Posterior vena cava (tissue), 2 donors: ENCODE measurements at places on chromosomes 11 and 22. TPM values are rescaled to one million over a fixed set of nuclear protein-coding genes. Genes with fewer than 3 reads are reported as not detected.
A peak's percentile ranks its signal among the peaks of the same experiment; 100 is the strongest.

Gene OR2AG1
- total RNA-seq, result not detected

Gene IGSF22
- total RNA-seq, result not detected

DNA sequence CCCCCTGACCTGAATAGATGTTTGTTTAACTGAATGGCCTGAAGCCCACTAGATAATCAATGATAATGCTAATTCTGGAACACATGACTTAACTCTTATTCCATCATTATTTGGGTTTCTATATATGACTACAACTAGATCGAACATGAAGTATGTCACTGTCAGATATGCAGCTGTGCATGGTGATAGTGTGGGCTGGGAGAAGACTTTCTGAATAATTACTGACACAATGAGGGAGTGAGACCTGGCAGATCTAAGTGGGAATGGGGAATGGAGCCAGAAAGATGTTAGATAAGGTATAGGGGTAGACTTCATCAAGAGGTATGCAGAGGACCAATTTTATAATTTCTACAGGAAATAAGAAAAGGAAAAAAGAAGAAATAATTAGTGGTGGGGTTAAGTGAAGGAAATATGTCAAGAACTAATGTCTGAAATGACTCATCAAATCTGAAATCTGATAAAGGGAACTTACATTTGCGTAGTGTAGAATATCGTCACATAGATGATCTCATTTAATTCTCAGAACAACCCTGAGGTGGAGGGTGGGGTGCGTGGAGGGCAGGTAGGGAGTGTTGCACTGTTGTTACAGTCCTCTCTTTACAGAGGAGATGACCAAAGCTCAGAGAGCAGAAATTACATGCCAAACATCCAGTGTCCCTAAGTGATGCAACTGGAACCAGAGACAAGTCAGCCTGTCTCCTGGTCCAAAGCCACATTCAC lies 68.2 kb upstream of the EED start:
- no peak for DNase-seq

DNA sequence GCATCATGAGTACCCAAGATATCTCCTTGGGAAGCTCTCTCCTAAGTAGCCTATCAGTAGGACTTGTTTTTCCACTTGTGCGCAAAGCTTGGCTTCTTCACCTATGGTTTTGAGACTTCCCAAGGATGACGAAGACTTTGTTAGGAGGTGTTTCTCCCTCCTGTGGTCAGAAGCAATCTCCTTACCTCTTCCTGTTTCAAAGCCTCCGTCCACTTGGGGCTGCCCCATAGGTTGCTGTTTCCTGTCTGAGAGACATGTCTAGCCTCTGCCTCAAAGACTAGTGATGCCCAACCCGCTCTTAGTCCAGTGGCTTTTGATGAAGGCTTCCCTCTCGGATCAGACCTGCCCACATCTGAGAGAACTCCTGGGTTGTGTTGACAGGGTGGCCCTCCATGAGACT lies 92.9 kb downstream of the TRAF6 start:
- DNase-seq, result no peak

DNA sequence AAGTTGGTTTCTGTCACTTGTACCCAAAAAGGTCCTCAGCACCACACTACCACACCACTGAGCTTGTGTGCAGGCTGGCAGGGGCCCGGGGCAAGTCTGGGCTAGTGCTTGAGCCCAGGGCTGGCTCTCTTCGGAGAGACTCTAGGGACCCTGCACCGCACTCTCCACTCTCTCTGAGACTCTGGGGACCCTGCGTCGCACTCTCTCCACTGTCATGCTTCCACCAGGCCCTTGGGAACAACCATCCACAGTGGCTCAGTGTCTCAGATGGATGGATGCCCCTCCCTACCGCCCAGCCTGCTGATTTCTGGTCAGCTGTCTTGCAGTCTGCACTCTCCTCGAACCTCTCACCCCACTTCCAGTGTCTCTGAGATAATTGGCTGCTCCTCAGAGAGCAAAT lies 2.0 kb upstream of the SBF1 start:
- no peak for DNase-seq

DNA sequence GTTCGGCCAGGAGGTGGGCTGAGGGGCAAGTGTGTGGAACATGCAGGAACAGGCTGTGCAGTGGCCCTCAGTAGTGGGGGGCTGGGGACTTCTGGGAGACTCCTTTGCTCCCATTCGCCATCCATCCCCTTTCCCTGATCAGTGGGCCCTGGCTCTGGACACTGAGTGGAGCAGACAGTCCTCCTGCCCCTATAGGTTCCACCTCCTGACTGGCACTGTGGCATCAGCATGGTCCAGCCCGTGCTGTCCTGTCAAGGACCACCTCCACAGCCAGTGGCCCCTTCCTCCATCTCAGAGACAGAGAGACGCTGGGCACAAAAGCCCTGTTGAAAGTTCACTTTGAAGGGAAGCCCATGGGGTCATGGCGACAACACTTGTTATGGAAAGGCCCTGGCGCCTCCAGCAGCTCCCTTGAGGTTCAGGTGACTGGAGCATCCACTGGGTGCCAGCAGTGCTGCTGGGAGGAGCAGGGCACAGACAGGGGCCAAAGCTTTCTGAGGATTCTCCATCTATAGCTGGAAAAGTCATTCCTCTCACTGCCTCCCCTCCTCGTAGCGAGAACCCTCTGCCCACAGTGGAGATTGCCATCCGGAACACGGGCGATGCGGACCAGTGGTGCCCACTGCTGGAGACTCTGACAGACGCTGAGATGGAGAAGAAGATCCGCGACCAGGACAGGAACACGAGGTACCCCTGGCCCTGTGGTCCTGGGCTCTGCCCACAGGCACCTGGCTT lies 5.6 kb downstream of the DERL3 start:
- DNase-seq, result peak; percentile 64

DNA sequence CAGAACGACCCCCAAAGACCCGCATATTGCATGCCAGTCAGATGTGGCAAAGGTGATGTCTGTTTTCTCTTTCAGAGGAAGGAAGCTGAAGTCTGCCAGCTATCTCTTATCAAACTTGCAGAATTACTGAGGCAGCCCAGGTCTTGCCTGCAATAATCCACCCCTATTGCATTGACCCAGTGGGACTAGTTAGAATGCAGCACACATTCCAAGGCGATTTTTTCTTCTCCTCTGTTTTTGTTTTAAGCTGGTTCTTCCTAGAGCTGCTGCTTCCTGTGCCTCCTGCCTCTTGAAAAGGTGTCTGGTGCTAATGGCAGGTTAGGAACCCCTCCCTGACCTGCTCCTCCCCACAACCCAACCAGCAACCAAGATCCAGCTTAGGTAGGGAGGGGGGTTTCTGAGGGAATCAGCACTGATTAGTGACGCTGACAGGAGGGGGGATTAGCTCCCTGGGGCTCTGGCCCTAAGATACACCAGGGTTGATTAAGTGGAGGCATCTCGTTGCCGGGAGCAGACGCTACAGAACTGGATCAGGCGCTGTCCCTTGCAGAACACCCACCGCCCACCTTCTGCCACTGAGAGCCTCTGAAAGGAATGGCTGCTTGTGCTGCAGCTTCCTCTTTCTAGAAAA lies 2.8 kb downstream of the NTM start:
- DNase-seq, result no peak

DNA sequence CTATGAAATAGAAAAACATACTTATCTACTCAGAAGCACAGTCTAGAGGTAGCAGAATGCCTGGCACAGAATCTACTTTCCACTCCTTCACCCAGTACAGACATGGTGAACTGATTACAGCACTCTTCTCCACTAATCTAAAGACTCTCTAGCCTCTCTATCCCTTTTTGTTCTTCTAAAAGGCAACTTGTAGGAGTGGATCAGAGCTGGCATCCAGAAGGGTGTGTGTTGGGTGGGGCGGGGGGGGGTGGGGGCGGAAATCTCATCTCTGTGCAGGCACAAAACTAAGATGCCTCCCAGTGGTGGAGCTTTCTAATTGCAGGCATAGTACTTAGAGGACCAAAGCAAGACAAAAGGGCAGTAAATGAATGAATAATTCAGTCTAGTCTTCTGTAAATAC lies 11.5 kb upstream of the EMID1 start:
- DNase-seq, result no peak

DNA sequence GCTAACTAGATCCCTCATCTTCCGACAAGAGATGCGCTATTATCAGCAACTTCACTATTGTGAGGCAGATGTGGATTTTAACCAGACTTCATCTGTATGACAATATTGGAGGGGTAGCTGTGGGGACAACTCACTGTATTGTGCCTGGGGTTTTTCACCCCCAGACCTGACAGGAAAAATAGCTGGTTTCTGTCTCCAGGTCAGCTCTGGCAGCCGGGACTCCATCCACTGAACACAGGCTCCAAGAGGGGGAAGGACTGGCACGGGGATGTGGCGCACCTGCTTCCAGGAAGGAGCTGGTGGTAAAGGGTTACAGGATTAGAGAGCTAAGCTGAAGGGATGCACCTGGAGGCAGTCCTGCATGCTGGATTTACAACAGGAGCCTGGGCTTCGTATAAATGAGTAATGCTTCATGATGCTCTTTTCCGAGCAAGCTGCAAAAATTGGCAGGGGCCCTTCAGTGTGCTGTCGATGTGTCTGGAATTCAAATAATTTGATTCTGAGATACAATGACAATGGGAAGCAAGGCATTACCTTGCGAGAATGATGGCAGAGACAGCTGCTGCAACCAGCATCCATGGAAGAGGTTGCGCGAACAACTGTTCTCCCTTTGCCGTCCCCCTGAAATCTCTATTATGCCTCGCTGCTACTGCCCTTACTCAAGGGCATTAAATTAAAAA lies 49.5 kb downstream of the LMO2 start:
- DNase-seq, result no peak

DNA sequence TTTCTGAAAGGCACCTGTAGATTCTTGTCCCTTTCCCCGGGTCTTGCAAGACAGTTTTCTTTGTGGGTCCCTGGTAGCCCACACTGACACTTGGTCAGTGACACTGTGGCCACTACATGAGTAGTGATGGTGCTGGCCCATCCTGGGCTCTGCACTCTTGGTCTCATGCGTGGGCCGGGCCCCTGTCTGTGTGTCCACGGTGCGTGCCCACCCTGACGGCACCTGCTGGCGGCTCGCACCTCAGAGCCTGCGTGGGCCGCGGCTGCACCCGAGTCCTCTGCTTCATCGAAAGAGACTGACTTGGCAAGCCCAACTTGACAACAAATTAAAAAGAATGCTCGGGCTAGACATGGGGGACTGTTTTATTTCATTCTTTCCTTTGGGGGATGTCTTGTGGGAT lies 37.5 kb downstream of the ADAMTS15 start:
- no peak for DNase-seq

DNA sequence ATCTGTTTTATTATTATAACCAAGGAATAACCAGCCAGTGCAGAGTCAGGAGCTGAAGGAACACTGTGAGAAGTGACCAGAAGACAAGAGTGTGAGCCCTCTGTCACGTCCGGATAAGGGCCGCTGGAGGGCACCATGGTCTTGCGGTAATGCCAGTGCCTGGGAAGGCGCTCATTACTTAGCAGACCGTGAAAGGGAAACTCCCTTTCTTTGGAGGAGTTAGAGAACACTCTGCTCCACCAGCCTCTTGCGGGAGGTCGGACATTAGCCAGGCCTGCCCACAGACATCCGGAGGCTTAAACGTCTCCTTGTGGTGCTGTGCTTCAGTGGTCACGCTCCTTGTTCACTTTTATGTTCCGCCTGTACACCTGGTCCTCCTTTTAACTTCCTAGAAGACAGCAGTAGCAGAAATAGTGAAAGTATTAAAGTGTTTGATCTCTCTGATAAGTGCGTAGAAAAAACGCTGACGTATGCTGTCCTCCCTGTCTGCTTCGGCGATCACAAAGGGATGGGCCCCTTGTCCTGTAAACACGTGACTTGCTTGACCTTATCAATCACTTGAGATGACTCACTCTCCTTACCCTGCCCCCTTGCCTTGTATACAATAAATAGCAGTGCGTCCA lies 120.6 kb upstream of the LMO1 start:
- DNase-seq, result no peak

GRCh38 chr11:38950867-38951266 lies 2352.8 kb upstream of the RAG2 start:
- DNase-seq, result no peak

Gene MPEG1
- total RNA-seq, result 44.8 TPM

DNA sequence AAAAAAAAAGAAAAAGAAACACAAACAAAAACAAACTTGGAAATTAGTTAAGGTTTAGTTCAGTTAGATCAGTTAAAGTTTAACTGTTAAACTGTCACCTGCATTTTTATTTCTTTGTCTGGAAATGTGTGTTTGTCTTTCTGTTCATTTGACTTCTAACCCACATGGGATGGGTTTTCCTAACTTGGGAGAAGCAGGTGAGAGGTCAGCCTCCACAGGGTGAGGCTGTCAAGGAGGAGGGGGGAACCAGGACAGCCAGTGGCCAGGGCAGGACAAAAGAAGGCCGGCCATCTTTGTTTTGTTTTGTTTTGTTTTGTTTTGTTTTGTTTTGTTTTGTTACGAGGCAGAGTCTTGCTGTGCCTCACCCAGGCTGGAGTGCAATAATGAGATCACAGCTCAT lies 13.4 kb upstream of the GCAT start:
- no peak for DNase-seq

DNA sequence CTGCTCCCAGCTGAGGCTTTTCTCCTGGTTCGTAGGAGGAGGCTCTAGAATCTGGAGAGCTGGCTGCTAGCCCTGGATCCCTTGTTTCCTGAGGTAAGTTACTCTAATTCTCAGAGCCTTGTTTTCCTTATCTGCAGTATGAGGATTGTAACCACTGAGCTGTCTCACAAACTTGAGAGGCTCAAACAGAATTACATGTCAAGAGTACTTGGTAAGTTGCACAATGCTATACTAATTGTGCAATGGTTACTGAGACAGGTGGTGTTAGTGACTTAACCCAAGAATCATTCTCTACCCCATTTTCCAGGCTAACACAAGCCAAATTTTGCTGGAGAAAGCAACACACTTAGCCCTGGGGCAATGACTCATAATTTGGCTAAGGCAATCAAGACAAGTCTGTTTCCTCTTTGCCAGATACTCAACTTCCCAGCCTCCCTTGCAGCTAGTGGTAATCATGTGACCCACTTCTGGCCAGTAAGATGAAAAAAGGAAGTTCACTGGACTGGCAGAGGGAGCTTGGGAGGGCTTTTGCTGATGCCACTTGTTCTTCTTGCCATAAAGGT lies 348.0 kb downstream of the TENM4 start:
- DNase-seq, result no peak

GRCh38 chr11:33899400-33900037 lies 7.6 kb upstream of the LMO2 start:
- DNase-seq, result peak; percentile 93
